Urothelium cell line (cell line): ENCODE measurements at places on chromosomes 6 and 20.

- DNase-seq, result no peak
Observed at GRCh38 chr6:88712243-88712936, 251.0 kb downstream of the RNGTT start.

DNA sequence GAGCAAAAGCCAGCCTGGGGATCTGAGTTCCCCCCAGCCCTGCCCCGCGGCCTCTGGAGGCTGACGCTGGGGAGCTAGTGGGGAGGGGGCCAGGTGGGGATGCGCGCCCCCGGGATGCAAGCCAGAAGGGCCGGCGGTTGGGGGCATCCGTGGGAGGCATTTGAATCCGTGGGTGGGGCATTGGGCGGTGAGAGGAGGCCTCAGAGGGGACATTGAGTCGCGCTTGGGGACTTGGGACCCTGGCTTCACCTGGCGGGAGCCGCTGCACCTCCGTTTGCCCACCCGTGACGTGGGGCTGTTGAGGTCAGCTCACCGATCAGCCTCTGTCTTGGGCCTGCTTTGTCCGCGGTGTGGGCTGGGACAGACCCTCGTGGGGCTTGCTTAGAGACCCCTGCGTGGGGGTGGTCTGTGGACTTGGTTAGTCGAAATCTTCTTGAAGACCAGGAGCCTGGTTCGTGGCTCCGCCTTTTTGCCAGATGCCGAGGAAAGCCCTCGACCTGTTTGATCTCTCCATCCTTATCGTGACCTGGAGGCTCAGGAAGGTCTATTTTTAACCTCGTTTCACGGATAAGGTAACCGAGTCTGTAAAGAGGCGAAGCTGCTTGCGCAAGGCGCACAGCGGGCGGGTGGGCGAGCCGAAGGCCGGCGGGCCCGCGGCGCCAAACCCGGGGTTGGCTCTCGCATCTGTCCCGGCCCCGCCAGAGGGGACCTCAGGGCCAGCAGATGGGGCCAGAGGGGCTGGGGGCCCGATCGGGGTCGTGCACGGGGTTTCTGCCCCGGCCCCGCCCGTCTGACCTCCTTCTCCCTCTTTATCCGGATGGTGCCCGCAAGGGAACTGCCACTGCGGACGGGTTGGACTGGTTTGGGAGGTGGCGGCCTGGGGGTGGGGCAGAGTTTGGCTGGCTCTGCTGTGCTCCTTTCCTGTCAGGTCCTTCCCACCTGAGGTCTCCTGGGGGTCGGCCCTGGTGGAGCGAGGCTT is 8.3 kb downstream of the FAM110A start:
- DNase-seq, result no peak

DNA sequence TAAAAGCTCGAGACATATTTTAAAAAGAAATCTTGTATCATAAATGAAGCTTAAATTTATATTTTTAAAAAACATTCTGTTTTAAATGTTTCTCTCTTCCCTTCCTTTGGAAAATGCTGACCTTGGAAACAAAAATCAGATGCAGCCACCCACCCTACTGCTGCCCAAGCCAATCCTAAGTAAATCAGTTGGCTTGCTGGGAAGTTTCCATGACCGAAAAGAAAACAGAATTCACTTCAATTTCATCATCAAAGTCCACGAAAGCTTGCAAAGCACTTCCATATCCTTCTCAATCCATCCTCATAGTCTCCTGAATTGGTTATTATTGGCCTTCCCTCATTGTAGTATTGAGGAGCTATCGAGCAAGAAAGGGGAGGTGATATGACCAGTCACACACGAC is 80.1 kb downstream of the PLCG1 start:
- no peak for DNase-seq

GRCh38 chr6:146381486-146381885 is 162.1 kb upstream of the RAB32 start:
- no peak for DNase-seq

DNA sequence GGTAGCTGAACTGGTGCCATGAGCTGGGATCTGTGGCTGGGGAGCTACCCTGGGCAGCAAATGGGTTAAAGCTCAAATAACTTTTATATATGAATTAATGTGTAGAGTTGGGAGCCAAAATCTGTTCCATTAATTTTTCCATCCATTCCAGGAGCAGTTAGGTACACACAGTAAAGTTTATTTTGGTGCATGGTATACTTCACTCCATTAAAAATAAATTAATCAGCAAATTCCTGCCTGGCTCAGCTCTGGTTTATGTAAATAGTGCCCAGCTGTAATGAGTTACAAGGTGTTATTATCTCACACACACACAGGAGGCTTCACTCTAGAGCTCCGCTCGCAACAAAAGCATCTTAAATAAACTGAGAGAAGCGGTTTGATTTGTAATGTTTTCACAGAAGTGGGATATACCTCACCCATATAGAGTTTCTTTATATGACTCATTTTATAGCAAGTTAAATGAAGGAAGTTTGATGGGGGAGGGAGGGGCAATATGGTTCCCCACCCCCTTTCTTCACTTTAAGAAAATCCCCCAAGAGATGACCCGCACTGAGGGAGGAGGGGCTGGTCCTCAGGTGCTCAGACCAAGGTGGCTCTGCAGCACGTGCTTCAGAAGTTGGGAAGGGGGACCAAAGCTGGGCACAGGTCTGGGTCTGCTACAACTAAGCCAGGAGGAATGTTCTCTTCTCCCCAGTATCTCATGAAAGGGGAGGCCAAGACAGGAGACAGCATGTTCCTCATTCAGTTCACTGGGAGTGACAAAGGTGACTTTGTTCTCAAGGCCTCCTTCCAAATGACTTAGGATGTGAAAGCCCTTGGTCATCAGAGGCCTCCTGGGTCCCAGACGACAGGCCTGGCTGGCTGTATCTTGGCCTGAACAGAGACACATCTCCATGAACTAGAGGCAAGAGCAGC is 10.5 kb upstream of the FAM83C start:
- DNase-seq, result no peak

DNA sequence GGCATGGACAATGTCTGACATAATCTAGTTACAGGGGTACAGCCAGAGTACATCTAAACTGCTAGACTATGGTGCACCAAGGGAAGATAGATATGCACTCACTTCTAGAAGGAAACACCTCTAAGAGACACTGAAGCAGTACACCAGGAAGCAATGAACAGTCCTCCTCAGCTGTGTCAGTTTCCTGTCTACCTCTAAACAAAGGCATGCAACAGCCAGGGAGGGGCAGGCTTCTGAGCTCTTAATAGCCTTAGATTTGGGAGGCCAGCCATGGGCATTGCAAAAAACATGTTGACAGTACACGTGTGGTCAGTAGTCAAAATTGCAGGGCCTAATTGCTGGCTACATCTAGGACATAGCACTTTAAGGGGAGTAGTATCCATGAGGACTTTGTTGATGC is 21.4 kb downstream of the CRYBG1 start:
- DNase-seq, result peak; percentile 39
